NCI-H446 (cell line): ENCODE measurements at places on chromosomes 3 and 15.
A peak's percentile ranks its signal among the peaks of the same experiment; 100 is the strongest.

- DNase-seq: peak; percentile 54
These were observed 869.4 kb downstream of the NAALADL2 start for GRCh38 chr3:175728566-175728965.

DNA sequence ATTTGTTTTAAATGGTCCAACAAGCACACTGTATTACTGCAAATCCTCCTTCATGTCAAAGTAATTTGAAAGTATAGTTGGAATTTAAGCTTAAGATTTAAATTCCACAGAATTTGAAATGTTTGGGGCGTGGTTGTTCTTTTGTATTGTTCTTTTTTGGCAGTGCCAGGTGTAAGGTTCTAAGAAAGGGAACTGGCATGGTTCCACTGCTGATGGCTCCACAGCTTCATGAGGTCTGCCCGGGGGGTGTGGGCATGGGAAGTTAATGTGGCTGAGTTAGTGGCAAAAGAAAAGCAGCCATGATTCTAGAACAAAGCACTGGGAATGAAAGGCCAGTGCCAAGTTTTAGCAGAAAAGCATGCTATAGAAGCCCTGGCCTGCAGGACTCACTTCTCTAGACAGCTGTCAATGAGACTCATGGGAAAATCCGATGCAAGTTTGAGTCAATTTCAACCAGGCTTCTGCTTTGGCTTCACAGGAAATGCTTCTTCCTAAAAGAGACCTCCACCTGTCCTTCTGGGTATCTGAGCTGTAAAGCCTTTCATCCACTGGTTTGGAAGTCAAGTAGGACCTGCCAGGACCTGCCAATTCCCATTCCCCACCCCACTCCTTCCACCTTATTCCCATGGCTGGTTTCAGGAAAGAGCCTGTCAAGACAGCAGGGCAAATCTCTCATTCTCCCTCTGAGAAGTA is 18.9 kb downstream of the CDCP1 start:
- no peak for DNase-seq

GRCh38 chr3:120449701-120450599 is 842 bp downstream of the FSTL1 start:
- no peak for DNase-seq

DNA sequence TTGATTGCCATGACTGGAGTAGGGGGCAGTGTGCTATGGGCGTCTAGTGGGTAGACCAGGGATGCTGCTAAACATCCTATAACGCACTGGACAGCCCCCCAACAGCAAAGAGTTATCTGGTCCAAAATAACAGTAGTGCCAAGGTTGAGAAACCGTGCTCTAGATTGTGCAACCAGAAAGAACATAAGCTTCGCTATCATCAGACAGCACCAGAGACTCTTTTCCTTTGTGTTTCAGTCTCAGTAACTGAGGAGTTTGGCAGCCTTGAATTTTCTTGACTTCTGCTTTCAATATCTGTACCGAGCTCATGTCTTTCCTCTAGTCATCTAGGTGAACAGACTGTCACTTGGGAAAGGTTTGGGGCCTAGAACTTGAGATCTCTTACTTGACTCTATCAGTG is 8.8 kb downstream of the ARID3B start:
- no peak for DNase-seq

GRCh38 chr3:153097213-153097612 is 64.8 kb upstream of the RAP2B start:
- DNase-seq: no peak

- DNase-seq: no peak
These were observed 99.6 kb downstream of the VPS8 start for GRCh38 chr3:184911570-184911969.

GRCh38 chr3:55737186-55737585 is 250.1 kb upstream of the WNT5A start:
- no peak for DNase-seq

- no peak for DNase-seq
These were observed 109.8 kb downstream of the IL12A start for GRCh38 chr3:160098261-160098908.

- DNase-seq: no peak
These were observed 248.7 kb downstream of the TUSC7 start for GRCh38 chr3:116958291-116958690.

DNA sequence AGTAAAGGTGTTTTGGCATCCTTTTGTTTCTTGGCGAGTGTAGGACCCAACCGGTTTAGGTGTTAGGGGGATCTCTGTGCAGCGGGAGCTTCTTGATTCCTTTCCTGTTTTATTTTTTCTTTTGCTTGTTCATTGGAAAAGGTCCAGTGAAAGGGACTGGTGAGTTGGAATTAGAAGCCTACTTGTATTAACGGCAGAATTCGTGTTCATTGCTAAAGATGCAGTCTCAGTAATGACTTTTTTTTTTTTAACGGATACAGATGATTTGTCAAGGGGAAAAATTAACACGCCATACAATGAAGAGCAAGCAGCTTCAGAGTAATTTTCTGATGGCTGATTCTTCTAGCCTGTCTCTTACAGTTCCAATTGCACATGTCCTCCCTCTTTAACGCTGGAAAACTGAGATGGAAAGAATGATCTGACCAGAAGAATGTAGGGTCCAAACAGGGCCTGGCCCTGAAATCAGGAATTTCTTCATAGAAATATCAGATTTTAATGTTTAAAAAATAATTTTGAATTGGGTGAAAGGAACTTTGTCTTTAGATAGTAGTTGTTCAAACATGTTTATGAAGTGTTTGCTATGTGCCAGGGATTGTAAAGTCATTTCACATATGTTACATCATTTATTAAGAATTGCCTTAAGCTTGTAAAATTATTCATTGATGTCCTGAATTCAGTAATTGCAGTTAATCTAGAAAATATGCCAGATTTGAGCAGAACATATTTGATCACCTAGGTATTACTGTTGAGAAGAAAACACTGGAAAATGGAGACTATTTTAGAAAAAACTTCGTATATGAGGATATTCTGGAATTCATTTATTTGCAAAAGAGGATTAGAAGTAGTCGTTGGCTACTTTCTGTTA is 1.4 kb downstream of the MAPK6 start:
- DNase-seq: no peak

GRCh38 chr3:65126527-65127410 is 439.0 kb upstream of the ADAMTS9 start:
- DNase-seq: no peak

- no peak for DNase-seq
These were observed 1013.3 kb downstream of the TUSC7 start for GRCh38 chr3:117722856-117723255.
